Kidney (tissue), 22 donors: ENCODE measurements at places on chromosomes 2 and 18.

DNA sequence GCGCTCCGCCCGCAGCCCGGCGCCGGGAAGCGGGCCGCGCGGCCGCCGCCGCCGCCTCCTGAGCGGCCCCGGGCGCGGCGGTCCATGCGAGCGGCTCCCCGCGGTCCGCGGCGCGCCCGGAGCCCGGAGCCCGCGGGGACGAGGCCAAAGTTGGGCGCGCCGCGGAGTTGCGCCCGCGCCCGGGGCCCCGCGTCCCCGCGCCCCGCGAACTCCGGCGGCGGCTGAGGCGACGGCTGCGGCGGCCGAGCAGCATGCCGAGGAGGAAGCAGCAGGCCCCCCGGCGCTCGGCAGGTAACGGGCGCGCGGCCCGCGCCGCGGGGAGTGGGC lies 992 bp downstream of the TSHZ1 start:
- DNase-seq: no peak

- no peak for DNase-seq
Measured at GRCh38 chr18:47151439-47151838, 1.1 kb upstream of the HDHD2 start.

DNA sequence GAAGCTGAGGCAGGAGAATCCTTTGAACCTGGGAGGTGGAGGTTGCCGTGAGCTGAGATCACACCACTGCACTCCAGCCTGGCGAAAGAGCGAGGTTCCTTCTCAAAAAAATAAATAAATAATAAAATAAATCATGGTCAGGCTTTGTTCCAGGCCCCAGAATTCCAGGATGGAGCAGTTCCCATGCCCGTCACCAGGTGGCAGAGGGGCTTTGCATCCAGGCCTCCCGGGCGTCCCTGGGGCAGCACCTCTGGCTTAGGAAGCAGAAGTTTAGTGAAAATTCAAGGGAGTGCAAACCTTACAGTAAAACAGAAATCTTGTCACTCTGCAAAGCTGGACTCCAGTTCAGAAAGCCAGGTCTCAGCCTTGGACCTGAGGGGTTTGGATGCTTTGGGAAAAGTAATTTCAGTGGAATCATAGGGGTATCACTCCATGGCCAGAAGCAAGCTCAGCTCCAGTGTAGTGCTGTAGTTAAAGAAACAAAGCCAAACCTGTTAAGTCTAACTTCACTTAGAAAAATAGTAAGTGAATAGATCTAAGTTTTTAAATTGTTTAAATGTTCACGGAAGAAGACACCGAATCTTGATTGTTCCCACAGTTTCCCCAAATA lies 512.7 kb downstream of the CMPK2 start:
- peak; percentile 68 for DNase-seq

GRCh38 chr2:218202266-218202665 lies 14.7 kb upstream of the ARPC2 start:
- no peak for DNase-seq

DNA sequence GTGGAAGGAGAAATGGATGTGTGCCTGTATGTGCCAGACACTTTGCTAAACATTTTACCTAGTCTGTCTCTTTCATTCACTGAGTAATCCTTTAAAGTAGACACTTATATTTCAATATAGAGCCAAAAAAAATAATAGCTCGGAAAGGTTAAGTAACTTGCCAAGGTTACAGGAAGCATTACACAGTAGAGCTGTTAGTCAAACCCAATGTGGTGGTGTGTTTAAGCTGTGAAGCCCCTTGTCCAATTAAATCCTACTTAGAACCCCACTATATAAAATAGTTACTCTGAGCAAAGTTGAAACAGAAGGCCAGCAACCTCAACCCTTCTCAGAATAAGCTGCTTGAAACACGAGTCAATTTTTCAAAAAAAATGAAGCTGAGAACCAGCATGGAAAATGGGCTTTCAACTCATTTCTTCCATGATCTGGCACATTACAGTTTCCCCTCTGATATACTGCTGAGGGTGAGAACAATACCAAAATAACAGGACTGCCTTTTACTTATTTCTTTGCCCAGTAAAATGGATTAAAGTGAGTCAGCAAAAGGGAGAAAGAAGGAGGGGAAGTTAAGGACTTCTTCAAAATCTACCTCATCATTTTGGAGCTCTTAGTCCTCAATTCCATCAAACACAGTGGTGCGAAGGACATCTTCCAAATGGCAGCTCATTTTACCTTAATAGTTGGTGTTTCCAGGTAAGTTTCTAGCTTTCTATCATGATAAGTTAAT lies 7.9 kb downstream of the RDH14 start:
- no peak for DNase-seq

DNA sequence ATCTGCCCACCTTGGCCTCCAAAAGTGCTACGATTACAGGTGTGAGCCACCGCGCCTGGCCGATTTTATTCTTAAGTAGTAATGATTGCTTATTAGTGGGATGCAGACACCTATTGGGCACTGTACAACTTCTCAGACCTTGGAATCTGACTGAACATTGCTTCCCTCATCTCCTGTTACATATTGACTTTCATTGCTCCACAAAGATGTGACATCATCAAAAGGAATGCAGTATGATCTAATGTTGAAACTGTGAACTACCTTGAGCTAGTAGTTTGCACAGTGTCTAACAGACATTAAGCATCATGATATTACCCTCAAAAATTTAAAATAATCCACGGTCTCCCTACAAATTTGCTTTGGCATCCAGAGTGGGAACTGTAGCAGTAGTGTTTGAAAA lies 109.8 kb upstream of the SIX2 start:
- no peak for DNase-seq

- DNase-seq: peak; percentile 33
Measured at GRCh38 chr2:101961338-101962191, 30.2 kb upstream of the IL1R2 start.

- no peak for DNase-seq
Measured at GRCh38 chr18:27483276-27483675, 298.2 kb upstream of the CHST9 start.

DNA sequence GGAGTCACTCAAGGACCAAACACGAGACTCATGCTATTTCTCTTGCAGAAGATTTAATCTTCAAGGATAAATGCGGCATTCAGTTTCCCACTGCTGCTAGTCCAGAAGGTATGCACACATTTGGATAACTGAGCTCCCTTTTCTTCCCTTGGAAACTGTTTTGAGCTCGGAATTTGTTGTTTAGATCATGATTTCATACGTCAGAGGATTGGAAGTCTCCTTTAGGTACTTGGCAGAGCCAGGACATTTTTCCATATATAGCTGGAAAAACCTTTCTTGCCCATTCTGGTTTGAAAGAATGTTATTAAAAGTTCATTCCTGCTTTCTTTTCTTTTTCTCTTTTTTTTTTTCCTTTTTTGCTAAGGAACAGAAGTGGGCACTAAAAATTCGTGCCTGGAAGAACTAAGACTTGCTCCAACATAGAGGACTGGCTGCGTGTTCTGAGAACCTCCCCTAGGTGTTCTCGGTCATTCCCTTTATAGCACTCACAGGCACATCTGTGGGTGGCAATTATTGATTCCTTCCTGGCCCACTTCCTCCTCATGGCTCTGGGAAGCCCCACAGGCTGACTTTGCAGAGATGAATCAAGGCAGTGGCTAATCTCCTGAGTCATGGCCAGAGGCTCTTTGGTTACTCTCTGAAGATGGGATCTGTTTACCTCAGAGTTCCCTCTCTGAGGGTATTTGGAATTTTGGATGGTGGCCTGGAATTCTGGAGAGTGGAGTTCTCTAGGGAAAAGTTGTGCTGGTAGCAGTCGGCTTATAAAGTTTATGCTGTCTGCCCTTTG lies 104.8 kb downstream of the PLCL1 start:
- no peak for DNase-seq

DNA sequence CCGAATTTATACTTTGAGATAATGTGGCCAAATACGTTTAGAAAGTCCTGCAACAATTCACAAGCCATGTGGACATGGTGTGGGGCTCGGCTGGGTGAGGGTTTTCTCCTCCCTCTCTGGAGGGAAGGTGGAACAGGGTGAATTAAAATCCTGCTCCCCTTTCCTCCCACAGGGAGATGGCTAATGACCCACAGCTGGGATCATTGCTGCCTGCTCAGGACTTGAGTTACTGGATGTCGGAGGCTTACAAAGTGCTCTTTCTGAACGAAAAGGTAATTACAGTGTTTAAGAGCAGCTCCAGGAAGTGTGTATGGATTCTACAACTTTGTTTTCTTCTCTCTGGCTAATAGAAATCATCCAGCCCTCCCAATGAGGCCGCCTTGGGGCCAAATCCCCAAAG lies 97.9 kb upstream of the ALKAL2 start:
- DNase-seq: peak; percentile 75

DNA sequence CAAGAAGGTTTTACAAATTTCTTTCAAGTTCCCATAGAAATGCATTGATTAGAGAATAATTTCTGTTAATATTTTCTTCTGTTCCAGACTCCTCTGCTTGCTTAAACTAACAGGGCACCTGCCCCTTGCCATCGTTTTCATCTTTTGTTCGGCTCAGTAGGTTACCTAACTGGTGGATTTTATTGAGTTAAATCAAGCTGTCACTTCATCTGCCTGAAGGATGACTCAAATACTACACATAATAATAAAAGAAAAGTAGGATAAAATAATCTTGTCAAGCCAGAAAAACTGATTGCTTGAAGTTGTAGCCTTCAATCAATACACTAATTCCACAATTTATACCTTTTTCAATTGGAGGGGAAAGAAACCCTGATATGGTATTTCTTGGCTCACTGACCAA lies 234.0 kb downstream of the NR4A2 start:
- DNase-seq: no peak

DNA sequence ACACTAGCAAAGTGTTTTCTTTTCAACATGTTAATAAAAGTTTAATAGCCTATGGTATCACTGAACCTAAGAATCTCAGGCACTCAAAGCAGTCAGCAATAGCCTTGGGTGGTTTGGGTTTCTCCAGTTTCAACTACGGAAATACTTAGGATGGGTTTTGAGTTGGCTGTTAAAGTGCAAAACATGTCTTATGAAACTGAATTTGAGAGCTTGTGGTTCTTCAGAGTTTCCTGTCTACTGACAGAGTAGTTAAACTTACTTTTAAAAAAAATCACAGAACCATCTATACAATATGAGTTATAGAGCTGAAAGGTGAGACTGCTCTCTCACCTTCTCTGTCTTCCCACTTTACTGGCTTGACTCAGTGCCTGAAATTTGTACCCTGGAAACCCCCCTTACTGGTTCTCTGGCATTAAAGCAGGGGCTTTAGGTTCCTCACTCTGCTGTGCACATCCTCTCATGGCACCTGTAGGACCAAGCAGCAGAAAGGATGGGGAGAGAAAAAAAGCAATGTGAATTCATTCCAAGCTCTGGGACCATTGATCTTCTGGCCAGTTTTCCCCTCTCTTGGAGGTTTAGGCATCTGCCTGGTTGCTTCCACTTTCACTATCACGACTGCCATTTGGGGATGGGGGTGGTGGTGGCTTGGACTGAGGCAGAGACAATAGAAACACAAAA lies 18.1 kb downstream of the CCDC141 start:
- DNase-seq: peak; percentile 34

- no peak for DNase-seq
Measured at GRCh38 chr2:46922606-46923005, 7.0 kb upstream of the MCFD2 start.

- DNase-seq: no peak
Measured at GRCh38 chr2:178994264-178994663, 55.7 kb downstream of the CCDC141 start.

DNA sequence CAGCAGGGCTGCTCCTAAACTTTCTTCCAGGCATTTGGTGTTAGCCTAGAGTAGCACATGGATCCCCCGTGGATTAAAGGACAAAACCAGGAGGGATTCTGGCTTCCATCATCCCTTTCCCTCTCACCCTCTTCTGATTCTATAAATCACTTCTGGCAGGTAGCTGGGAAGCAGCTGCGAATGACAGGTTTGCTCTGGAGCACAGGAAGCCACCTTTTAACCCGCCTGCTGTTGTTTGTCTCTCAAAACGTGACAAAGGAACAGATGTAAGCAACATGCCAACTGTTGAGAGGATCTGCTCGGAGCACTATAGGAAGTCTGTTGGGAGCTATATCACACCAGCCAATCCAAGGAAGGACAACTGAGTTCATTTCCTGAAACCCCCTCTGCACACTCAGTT lies 101.9 kb downstream of the ACTR2 start:
- DNase-seq: no peak

- no peak for DNase-seq
Measured at GRCh38 chr2:705971-706511, 28.8 kb upstream of the TMEM18 start.

- DNase-seq: no peak
Measured at GRCh38 chr2:82275599-82275998, 1971.0 kb upstream of the LRRTM1 start.

GRCh38 chr18:3855966-3856365 lies 406.0 kb downstream of the TGIF1 start:
- DNase-seq: no peak

- no peak for DNase-seq
Measured at GRCh38 chr18:76805221-76805620, 17.1 kb upstream of the ZNF236 start.

GRCh38 chr18:55220523-55220922 lies 261.3 kb upstream of the CCDC68 start:
- no peak for DNase-seq

GRCh38 chr2:27445155-27445554 lies 3.0 kb downstream of the KRTCAP3 start:
- DNase-seq: no peak

- DNase-seq: no peak
Measured at GRCh38 chr2:41859615-41860514, 188.0 kb upstream of the PKDCC start.

DNA sequence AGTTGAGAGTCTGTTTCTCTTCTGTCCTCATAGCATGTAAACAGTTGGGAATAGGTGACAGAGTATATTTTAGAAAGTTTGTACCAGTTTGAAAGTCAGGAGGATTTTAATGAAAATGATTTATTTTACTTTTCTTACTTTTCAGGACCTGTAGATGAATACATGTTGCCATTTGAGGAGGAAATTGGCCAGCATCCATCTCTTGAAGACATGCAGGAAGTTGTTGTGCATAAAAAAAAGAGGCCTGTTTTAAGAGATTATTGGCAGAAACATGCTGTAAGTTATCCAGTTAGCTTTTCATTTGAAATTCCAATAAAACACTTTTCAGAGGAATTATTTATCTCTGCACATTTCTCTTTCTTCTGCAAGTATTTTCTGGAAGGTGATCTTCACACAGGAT lies 81.1 kb downstream of the ACVR2A start:
- no peak for DNase-seq

GRCh38 chr2:117128461-117128860 lies 686.0 kb upstream of the DDX18 start:
- DNase-seq: no peak

GRCh38 chr2:19425419-19425818 lies 67.0 kb upstream of the OSR1 start:
- DNase-seq: no peak
